ENCODE measurements at places on chromosomes 11 and 22. TPM values are rescaled to one million over a fixed set of nuclear protein-coding genes. Genes with fewer than 3 reads are reported as not detected.

HMOX1 gene
- total RNA-seq: 6.5 TPM

SLC36A4 gene
- total RNA-seq: 67.6 TPM

PPP1CA gene
- total RNA-seq: 189 TPM

CHRM4 gene
- not detected for total RNA-seq

CSTPP1 gene
- 51.7 TPM for total RNA-seq

C11orf91 gene
- total RNA-seq: not detected

POU2AF3 gene
- 0.59 TPM for total RNA-seq

DNA sequence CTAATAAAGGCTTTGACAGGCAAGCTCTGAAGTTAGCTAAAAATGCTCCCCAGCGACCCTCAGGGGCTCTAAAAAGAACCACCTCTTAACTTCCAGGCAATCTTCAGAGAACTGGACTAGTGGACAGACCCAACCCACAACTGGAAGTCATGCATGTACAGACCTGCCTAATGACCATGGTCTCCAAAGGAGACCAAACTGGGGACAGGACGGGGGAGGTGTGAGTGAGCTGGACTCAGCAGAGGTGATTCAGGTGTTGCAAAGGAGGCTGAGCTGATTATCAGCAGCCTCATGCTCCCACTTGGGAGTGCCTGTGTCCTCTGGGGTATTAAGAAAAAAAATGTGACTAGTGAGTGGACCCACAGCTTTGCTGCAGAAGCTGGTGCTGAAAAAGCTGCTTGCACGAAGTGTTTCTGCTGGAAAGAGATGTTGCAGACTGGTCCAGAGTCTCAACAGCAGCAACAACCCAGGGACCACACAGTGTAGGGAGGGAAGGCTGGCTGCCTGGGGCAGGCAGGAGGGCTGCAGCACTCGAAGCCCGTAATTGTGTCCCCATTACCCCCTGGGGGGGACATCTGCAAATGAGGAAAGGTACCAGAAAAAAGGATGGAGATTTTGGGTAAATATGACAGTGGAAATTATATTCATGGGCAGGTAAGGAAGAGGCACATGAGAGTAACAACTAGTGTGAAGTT, 35.3 kb downstream of the PITPNB start:
- DNase-seq: no peak

DNA sequence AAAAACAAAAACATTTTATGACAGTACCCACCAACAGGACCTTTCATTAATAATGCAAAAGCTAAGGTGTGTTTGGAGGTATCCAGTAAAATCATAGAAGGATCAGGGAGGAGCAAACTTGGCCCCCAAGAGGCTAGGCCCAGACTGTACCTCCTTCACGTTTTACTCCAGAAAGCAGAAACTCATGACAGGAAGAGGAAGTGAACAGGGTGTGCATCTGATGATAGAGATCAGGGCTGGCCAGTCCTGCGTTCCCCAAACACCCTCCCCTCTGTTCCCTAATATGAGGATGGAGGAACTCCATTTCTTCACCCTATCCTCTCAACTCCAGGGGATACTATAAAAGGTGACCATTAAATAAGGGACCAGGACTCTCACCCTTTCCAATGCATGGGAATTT, 10.2 kb upstream of the MS4A12 start:
- no peak for DNase-seq

GRCh38 chr11:12131943-12132789, 21.8 kb downstream of the MICAL2 start:
- no peak for DNase-seq

DNA sequence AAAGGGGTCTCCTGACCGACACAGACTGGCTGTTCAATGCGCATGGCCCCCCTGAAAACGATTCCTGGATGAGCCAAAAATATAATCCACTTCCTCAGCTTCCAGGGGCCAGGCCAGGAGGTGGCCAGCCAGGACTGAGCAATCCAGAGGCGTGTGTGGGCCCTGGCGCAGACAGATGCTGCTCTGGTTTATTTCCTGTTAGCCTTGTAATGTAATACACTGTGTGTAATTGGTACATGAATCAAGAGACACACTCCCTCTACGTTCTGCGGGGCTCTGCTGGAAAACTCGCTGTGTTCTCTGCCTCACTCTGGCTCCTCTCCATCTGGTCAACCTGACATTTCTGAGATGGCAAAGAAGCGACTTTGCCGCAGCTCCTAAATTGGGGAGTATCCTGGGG, 26.3 kb upstream of the ISX start:
- DNase-seq: no peak

DNA sequence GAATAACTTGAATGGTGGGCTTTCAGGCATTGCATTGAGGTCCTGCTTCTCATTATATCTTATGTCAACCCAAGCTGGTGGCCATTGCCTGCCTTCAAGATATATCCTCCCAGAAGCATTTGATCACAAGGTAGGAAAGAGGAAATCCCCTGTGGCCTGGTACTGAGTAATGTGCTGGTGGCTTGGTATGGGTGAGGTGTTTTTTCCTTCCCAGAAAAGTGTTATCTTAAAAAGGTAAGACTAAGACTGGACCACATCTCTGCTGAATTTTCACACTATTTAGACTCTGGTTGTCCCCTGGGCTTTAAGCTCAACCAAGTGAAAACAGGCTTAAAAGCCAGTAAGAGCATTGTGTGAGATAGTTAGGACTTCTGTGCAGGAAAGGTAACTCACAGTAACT, 3.7 kb downstream of the INSC start:
- no peak for DNase-seq

- DNase-seq: no peak
Measured at GRCh38 chr22:41286639-41287091, 678 bp upstream of the RANGAP1 start.

DNA sequence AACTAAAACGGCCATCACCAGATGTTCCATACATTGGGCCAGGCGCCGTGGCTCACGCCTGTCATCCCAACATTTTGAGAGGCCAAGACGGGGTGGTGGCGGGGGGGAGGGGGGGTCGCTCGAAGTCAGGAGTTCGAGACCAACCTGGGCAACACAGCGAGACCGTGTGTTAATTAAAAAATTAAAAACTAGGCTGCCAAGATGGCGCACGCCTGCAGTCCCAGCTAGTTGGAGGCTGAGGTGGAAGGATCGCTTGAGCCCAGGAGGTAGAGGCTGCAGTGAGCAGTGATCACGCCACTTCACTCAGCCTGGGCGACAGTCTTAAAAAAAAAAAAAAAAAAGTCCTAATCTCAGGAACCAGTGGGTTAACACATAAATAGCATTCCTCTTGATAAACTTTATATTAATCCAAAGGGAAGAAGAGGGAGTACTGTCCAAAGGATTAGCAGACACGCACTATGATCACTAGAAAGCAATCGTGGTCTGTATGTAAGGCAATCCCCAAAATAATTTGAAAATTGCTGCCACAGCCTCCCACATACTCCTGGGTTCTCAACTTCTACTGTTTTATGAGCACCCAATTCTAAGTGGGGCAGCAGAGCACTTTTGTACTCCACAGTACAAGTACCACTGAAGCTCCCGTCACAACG, 604 bp downstream of the PUS3 start:
- no peak for DNase-seq

- peak; percentile 42 for DNase-seq
Measured at GRCh38 chr11:122159173-122159721, 43.2 kb upstream of the BLID start.

- DNase-seq: no peak
Measured at GRCh38 chr11:77107950-77108349, 5.3 kb downstream of the OMP start.

DNA sequence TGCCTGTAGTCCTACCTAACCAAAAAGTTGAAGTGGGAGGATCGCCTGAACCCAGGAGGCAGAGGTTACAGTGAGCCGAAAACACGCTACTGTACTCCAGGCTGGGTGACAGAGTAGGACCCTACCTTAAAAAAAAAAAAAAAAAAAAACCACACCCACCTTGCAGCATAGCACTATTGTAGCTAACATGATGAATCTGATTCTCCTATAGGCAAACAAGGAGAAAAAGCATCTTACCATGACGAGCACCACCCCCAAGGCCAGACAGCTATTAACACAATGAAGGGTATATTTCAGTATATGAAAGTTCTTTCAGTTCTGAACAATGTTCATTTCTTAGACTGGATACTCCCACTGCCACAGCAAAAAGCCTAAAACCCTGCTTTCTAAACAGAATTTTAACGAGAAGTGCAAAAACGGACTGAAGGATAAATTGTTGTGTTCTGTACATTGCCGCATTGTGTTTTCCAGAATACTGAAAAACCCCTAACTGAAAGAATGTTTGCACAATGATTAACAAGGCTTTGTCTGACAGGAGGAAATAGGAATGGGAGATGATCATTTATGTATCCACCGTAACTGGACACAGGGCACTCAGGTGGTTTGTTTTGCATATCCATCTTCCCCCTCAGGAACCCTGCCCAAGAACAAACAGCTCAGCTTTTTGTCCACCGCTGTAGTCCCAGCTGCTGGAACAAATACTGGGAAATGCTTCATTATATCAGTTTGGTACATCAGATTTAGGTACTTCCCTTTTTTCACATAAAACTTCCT, 8.9 kb downstream of the PISD start:
- no peak for DNase-seq

- no peak for DNase-seq
Measured at GRCh38 chr11:94447149-94447548, 45.9 kb upstream of the GPR83 start.

- peak; percentile 95 for DNase-seq
Measured at GRCh38 chr11:62171261-62171723, 18.7 kb upstream of the SCGB1D1 start.

DNA sequence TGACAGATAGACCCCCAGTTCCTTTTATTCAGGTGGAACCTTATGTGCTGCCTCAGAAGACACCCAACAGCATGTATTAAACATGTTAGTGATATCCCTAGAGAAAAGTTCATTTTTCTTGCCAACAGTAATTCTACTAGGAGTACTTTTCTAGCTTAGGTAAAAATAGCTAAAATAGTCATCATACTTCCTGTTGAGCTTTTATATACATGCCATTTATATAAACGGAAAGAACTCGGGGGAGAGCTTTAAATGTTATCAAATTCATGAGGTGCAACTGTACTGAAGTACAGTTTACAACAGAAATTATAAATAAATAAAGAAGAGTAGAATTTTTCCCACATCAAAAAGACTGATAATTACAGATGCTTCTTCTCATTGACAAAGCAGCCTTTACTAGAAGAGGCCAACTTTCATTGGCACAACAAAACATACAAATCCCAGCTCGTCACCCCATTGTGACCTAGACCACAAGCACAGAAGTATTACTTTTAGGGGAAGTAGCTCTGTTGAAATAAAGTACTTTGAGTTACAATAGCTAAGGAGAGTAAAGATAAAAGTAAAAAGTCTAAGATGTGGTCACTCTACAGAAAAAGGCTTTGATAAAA, 59.1 kb upstream of the POU2AF2 start:
- DNase-seq: no peak

GRCh38 chr11:14645015-14645912, 1.7 kb downstream of the PDE3B start:
- no peak for DNase-seq

DNA sequence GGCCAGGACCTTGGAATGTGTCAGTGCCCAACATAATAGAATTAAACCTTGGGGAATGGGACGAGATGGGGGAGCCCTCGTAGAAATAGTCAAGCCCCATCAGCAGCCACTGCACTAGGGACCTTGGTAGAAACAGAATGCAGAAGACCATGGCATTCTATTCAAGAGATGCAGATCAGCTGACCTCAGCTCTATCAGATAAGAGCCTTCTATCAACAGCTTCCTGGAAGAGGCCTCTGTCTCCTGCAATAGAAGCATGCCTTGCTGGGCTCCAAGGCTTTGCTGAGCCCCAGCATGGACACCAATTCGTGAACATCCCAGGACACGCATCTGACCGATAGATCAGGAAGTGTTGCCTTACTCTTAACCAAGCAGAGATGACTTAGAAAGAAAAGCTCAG, 27.5 kb upstream of the FLI1 start:
- DNase-seq: no peak

DNA sequence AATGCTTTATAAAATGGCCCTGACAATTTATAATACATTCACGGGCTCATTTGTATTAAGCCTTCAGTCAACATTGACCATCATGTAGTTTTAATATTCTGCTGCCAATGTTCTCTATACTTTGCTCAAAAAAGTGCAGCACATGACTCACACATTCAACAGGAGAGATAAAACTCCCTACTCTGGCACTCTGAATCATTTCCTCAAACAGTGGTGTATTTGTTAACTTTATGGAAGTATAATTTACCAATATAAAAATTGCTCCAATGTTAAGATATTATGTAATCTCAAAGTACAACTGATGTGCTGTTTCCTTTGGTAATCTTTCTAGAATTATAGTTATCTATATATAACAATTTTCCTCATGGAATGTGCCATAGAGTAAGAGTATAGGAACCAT, 39.9 kb downstream of the MAML2 start:
- DNase-seq: no peak

GRCh38 chr11:27977527-27977926, 130.4 kb downstream of the KIF18A start:
- no peak for DNase-seq

DNA sequence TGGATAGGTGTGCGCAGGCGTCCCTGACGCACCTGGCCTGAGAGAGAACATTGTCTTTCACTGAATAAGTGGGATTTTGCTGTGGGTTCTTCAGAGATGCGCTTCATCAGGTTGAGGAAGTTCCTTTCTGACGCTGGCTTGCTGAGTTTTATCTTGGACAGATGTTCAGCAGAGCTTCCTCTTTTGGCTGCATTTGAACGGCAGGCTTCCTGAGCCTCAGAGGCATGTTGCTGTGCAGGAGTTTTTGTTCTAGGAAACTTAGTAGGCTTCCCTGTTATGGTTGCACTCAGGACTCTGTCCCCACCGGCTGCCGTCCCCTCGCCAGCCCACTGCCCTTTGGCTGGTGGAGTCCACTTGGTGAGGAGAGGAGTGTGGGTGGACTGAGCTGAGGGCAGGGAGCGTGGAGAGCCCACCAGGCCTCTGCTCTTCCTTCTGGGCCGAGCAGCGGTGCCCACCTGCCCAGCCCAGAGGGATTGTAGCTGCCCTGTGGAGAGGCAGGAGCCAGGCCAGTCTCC, 17.2 kb downstream of the FRMD8 start:
- DNase-seq: no peak

DNA sequence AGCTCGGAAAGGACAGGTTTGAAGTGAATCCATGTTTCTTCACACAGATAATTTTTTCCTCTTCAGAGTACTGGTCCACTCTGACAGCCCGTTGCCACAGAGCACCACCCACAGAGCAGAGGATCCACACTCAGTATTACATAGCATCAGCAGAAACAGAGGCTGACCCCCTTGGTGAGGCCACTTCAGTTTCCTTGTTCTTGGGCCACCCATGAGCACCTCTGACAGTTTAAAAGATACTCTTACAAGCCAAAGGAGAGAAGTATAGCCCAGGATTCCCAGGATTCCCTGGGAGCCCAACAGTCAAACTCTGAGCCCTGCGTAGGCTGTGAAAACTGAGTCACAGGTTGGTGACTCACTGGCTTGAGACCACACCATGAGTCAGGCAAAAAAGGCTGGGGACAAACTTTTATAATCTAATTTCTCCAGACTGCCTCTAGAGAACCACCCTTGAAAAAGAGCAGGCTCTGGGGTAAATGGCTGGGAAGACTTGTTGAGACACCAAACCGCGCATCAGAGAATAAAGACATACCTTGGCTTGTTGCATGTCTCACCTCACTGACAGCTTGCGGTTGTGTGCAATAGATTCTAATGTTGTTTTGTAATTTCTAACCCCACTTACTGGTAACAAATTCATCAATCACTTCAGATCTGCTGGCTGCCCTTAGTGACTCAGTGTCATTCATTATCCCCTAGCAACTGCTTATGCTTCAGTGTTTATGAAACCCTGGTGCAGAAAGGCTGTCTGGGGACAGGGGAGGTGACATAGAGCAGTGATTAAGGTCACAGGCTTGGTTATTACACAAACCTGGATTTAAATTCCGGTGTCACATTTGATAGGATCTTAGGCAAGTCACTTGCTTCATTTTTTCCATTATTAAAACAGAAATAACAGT, 56.9 kb upstream of the PRSS23 start:
- DNase-seq: no peak

GRCh38 chr11:32358729-32359128, 76.6 kb downstream of the WT1 start:
- DNase-seq: peak; percentile 48
